ENCODE measurements at places on chromosomes 12 and 14.
A peak's percentile ranks its signal among the peaks of the same experiment; 100 is the strongest.

- DNase-seq, result no peak
These were observed 57.7 kb downstream of the WNK1 start for GRCh38 chr12:810116-810515.

- DNase-seq, result no peak
These were observed 34.4 kb downstream of the ATF7IP start for GRCh38 chr12:14399871-14400270.

GRCh38 chr12:112116232-112117060, 7.9 kb upstream of the NAA25 start:
- DNase-seq, result peak; percentile 36

- DNase-seq, result no peak
These were observed 1397.3 kb upstream of the TMEM132C start for GRCh38 chr12:126869644-126870043.

- DNase-seq, result no peak
These were observed 106.0 kb downstream of the BRMS1L start for GRCh38 chr14:35932136-35932535.

DNA sequence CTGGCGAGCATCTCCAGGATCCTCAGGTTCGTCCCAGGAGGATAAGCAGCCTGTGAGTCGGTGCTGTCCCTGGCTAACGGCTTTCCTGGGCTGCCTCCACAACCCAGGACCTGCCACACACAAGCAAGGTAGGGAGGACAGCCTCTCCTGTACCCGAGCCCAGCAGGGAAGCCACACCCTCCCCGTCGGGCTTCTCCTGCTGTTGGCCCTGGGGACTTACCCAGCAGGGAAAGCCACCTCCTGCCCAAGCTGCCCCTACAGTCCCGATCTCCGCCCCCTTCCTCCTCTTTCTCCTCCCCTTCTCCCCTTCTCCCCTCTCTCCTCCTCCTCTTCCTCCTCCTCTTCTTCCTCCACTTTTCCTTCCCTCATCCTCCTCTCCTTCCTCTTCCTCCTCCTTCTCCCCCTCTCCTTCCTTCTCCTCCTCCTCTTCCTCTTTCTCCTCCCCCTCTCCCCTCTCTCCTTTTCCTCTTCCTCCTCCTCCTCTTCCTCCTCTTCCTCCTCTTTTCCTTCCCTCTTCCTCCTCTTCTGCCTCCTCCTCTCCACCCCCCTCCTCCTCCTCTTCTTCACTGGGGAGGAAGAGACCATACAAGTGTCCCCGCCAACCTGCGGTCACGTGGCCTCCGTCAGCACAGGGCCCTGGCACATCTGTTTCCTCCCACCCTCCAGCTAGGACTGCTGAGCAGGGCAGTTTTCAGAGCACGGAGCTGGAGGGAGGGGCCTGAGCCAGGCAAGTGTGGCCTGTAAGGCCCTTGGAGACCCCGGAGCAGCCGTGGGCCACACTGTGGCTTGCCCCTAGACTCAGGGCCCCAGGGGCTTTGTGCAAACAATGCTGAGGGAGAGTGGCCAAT, 17.3 kb upstream of the RFLNA start:
- no peak for DNase-seq

DNA sequence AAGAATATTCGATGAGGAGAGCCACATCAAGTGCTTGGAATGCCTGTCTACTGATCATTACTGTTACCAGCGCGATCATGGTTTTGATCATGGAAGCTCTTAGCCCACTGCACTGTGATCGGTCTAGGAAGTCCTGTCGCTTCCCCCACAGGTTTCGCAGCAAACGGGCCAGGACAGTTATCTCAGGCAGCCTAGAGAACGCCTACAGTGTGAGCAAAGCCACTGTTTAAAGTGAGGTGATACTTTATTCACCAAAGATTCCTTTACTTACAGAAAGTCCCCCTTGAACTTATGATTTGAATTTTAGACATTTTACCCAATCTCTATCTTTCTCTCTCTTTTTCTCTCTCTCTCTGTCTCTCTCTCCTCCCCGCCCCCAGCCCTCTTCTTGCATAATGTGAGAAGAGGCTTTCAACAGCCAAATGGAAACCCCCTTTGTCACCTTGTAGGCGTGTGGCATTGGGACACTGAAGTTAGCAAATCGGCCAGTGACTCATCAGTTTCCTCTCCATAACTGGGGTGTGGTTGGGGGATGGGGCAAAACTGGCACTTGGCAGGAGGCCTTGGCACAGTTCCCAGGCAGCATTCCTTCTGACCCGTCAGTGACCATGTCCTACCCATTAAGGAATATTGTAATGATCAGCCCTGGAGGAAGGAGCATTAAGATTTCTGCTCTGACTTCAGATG, 214.8 kb downstream of the CHST11 start:
- peak; percentile 80 for DNase-seq

GRCh38 chr14:52275372-52275771, 7.9 kb downstream of the PTGDR start:
- DNase-seq, result no peak

DNA sequence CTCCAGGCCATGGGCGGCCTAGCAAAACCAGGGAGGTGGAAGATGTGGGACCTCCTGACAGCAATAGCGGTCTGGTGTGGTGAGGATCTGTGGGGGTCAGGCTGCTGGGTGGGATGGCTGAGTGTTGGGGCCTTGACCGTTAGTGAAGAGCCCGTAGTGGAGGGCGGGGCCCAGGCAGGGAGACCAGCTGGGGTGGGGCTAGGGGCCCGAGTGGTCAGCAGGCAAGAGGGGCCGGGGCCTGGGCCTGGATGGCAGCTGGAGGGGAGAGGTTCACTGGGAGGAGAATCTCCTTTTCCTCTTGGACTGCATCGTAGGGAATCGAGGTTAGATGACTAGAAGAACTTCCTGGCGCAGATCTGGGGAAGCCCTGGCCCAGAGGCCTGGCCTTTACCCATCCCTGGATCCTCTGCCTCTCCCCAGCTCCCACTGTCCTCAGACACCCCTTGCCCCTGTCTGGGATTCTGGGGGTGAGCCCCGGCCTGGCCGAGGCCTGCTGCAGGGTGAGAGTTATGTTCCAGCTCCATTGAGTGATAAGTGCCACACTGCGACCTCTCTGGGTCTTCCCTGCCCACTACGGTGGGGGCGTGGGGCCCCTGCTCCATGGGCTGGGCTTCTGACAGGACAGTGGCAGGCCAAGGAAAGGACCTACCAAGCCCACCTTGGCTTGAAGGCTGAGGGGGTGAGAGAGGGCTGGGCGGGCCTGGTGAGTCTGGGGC, 47.1 kb downstream of the KRT80 start:
- DNase-seq, result no peak

DNA sequence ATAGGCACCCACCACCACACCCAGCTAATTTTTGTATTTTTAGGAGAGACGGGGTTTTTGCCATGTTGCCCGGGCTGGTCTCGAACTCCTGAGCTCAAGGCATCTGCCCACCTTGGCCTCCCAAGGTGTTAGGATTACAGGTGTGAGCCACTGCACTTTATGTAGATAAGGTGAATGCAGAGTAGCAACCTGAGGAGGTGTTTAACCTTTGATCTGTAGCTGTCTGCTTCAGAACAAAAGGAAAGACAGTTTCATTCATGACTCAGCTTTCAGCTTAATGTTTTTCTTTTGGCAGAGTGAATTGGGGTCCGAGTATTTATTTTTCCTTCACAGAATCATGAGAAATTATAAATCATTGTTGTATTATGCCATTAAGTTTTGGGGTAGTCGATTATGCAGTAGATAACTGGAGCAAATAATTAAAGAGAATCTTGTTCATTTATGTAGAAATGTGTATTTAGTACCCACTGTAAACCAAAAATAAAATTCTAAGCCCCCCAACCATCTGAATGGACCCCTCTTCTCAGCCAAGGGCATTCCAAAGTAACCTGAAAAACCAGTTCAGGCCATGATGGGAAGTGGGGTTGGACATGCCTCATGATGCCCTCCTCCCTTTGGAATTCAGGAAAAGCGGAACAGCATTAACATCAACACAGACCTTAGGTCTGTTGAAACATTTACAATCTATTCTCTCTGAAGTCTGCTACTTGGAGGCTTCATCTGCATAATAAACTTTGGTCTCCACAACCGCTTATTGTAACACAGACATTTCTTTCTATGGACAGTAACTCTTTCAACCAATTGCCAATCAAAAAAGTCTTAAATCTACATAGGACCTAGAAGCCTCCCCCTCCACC, 10.7 kb upstream of the STX2 start:
- DNase-seq, result no peak

DNA sequence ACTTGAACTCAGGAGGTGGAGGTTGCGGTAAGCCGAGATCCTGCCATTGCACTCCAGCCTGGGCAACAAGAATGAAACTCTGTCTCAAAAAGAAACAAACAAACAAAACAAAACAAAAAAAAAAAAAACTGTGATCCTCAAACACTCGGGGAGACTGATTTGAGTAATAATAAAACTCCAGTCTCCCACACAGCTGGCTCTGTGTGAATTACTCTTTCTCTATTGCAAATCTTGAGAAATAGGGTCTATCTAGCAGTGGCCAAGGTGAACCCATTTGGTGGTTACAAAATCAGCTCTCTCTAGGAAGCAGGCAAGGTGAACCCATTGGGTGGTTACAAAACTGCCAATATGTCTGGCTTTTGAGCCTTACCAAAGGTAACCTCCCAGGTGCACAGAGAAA, 6.0 kb upstream of the ACOT6 start:
- no peak for DNase-seq

DNA sequence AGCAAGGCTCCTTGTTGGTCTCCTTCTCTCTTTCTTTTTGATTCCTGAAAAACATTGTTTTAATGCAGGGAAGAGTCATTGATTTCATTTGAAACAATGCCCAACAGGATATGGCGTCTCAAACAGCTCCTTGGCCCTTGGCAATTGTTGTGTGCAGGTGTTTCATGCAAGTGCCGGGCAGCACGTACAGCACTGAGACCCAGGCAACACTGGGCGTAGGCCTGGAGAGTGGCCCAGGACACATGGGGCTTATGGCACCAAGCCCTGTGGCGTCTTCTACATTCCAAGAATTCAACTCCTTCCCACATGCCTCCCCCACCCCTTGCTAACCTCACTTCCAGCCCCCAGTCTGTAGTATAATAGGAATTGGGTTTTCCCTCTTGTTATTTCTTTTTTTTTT, 230.4 kb downstream of the SPTSSA start:
- DNase-seq, result no peak

DNA sequence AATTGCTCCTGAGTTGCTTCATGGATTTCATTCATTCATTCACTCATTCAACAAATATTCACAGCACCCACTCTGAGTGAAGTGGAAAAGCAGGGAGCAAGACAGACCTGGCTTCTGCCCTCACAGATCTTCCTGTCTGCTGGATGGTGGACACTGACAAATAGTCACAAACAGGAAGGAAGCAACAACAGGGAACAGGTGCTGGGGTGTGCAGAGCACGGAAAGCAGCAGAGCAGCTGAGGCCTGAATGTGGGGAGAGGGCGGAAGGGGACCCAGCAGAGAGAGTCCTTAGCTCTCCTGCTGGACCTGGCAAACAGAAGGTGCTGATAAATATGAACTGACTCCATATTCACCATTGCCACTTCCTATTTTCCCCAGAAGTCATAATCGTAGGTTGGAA, 54.4 kb downstream of the SETD3 start:
- DNase-seq, result no peak
